ENCODE measurements at places on chromosomes 11 and 22.

DNA sequence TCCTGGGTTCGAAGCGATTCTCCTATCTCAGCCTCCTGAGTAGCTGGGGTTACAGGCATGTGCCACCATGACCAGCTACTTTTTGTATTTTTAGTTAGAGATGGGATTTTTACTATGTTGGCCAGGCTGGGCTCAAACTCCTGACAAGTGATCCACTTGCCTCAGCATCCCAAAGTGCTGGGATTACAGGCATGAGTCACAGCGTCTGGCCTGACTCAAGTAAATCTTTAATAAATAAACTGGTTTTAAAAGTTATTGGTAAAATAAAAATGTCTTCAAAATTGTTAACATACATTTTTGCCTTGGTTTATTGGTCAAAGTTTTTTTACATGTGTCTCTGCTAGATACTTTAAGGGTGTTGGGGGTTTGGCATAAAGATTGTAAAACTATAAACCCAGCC lies 7.3 kb upstream of the PES1 start:
- DNase-seq: no peak

DNA sequence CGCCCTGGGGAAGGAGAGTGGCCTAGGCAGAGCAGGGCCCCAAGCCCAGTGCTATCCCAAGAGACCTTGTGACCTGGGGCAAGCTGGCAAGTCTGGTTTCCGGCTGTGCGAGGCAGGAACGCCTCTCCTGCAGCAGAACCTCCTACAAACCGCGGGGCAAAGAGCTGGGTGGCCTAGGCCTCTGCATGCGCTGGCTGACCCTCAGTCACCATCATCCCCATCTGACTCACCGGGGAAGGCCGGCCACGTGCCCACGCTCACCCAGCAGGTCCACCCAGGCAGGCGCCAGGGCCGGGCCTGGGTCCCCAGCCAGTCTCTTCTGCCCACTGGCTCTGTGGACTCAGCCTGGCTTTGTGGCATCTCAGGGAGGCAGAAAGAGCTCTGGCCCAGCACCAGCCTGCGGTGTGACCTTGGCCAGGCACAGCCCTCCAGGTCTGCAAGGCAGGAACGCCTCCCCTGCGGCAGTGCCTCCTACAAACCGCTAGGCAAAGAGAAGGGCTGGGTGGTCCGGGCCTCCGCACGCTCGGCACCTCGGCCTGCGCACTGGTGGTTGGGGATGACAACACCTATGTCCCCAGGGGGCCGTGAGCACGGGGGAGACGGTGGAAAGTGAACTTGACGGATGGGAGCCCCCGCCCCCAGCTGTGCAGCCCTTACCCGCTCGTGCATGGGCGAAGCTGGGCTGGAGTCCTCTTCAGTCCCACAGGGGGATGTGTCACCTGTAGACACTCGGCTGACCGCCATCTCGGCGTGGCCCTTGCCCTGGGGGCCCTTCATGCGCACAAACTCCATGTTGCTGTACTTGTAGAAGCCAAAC lies 38.2 kb downstream of the KIAA0930 start:
- no peak for DNase-seq

DNA sequence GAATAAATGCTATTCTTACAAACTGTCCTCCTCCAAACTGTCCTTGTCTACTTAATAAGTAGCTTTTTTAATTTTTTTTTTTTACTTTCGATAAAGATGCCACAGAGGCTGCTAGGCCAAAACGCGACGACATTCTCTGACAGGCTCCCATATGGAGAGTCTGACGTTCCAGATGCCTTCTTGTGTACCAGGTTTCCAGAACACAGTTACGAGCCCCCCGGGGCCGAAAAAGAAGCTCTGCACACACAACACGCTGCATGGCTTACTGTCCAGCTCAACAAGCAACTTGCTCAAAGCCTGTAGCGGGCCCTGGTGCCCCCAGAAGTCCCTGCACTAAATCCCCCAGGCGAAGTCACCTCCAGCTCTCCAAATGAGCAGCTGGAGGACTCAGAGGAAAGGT lies 39.3 kb downstream of the LARGE1 start:
- DNase-seq: no peak

GRCh38 chr22:28344918-28345703 lies 334.5 kb downstream of the TTC28 start:
- no peak for DNase-seq

DNA sequence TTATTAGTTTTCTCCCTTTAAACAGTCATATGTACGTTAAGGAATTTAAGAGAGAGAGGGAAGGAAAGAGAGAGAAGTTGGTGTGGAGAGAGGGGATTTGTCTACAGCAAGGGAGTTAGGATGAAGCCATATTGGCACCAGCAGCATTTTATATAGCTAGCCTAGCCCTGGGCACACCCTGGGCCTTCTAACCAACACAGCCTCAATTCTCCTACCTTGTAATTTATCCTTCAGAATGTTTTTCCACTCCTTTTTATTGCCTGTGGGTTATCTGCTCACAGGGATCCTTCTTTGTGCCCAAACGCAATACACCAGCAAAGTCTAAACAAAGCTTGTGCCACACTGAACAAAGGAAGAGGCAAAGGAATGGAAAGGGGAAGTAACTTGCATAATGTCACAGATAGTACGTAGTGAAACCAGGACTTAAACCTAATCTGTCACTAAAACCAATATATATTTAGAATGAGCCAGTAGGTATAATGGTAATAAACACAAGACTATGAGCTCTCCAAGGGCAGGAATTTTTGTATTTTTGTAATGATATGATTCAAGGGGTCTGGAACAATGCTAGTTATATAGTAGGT lies 613.8 kb upstream of the TENM4 start:
- no peak for DNase-seq

DNA sequence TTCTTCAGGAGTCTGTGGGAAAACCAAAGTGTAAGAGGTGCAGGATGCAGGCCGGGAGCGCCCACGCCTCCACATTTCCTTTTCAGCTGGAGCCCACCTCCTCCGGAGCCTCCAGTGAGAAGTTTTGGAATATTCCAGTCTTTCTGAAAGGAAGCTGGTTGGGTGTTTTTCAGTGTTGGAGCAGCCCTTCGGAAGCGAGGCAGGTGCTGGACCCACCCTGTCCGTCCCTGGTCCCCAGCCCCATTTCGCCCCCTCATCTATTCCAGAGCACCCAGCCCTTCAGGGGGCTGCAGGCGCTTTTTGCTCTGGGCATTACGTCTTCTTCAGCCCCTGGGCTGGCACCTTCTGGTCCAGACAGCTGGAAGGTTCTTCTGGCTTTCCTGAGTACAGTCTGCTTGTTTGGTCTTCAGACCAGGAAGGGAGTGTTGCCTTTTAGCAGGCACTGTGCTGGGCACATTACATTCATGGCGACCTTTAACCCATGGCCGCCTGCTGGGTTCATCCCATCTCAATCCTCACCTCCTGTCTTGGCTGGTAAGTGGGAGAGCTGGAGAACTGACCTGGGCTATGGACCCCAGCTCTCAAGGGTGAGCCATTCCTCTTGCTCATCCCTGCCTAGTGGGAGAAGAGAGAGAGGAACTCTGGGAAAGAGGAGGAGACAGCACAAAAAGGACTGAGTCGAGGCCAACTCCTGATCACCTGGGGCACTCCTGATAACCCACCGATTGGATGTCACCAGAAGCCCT lies 710 bp upstream of the THY1 start:
- DNase-seq: no peak

DNA sequence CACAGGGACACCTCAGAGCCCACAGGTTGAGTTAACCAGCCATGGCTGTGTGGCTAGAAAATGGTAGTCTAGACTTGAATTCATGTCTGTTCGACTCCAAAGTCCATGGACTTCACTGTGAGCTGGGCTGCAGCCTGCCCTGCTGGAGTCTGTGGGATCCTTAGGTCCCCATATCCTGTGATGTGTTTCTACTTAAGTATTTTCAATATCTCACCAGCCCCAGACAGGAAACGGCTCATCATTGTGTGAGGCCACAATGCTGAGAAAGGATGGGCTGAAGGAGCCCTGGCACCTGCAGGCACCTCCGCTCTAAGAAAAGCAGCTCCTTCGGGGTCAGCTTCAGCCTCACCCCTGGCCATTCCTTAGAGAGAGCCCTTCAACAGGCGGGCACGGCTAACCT lies 93.1 kb downstream of the NAT10 start:
- DNase-seq: no peak

GRCh38 chr11:82855616-82856015 lies 44.6 kb downstream of the PRCP start:
- no peak for DNase-seq

DNA sequence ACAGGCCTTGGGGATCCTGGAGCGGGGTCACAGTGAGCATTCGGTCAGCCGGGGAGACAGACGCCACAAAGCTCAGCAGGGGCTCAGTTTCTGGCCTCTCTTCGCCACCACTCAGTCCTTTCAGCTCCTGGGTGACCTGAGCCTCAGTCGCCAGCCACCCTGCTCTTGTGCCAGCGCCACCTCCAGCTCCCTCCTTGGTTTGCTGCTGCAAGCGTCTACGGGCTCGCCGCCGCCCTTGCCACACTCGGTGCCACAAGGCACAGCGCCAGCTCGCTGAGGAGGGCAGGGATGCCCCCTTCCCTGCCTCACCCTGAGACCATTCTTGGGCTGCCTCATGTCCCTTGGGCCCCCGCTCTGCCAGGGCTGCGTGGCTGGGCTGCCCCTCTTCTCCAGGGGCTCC lies 1.5 kb upstream of the EEF1G start:
- no peak for DNase-seq

DNA sequence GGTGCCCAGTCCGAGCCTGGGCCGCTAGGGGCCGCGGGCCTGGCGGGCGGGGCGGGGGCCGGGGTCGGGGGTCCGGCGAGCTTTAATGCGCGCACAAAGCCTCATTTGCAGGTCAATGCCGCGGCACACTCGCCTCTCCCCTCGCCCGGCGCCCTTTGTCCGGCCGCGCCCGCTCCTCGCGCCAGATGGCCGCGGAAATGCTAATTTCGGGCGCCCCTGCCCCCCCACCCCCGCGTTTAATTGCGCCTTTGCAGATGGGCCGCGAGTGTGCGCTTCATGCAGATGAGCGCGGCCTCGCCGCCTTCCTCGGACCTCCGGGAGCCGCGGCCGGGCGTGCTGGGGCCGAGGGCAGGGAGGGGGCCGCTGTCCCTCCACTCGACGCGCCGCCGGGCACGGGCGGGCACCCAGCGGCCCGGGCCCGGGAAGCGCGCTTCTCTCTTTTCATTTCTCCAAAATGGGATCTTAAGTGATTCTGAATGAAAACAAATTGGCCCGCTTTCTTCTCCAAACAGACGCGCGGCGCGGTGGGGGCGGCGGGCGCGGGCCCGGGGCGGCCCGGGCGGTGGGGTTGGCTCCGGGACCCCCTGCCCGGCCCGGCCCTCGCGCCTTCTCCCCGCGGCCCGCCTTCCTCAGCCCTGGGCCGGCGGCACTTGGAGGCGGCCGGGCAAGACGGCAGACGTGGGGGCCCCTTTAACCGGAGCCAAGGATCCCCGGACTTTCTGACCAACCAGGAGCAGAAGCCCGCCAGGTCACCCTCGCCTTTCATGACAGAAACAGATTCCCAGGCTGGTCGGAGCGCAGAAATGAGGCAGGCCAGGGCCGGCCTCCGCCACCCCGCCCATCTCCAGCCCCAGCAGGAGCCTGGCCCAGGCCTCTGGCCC lies 22.9 kb downstream of the CDKN1C start:
- DNase-seq: no peak

- DNase-seq: no peak
These were observed 67.0 kb downstream of the OR5AK2 start for GRCh38 chr11:57055744-57056143.

DNA sequence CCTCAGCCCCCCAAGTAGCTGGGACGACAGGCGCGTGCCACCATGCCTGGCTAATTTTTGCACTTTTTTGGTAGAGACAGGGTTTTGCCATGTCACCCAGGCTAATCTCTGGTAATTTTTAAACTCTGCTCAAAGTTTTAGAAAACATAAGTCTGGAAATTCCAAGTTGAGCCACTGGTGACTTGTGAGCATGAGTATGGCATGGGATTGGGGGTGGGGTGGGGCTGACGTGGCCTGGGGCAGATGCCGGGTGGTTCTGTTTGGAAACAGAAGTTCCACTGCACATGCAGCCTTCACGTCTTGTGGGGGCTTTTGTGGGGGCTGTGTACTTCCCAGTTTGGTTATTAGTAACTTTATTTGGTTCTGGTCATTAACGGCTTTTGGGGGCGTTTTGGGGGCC lies 67.3 kb downstream of the PTPRJ start:
- DNase-seq: no peak

GRCh38 chr22:48104766-48105165 lies 1342.3 kb downstream of the TBC1D22A start:
- DNase-seq: no peak

- DNase-seq: no peak
These were observed 138.1 kb downstream of the SLC1A2 start for GRCh38 chr11:35281169-35281688.

GRCh38 chr11:73374151-73374550 lies 2.0 kb upstream of the RELT start:
- no peak for DNase-seq

- no peak for DNase-seq
These were observed 32.0 kb downstream of the LRRC32 start for GRCh38 chr11:76638270-76639197.

GRCh38 chr11:94776351-94777321 lies 8.5 kb downstream of the AMOTL1 start:
- DNase-seq: no peak

DNA sequence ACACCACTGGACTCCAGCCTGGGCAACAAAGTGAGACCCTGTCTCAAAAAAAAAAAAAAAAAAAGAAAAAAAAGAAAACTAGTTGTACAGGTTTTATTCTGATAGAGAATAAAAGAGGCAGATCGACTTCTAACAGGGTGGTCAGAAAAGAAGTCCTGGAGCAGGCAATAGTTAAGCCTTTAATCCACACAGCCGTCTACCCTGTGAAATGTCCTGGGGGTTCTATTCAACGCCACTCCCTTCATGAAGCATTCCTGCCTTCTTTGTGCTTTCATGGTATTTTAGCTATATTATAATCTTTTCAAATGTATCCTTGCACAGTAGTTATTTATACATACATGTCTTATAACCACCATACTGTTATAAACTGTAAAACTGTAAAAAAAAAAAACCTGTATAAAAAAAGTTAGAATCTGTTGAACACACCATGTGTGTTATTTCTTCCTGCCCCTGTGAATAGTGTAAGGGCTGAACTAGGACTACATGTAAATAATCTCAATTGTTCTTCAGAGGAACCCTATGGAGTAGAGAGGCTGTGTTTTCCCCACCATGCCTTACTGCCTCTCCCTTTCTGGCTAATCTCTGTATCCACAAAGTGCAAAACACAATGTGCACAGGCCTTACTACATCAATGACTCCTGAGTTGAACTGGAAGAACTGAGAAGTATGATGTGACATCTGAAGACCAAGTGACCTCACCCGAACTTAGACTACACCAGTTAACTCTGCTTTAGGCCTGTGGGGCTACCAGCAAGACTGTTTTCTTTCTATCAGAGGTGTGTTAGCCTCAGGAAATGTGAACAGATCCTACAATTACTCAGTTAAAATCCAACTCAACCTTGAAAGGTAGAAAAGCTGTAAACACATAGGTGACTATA lies 25.3 kb downstream of the PRCP start:
- DNase-seq: no peak
